ENCODE measurements at places on chromosomes 6 and 20. TPM values are rescaled to one million over a fixed set of nuclear protein-coding genes. Genes with fewer than 3 reads are reported as not detected.

The SLC35B2 gene
- 15.1 TPM for total RNA-seq

The OLIG3 gene
- not detected for total RNA-seq

The TRIM10 gene
- 1.4 TPM for total RNA-seq

The CYP39A1 gene
- 40.1 TPM for total RNA-seq

The PPP1R14C gene
- not detected for total RNA-seq

The TMEM200A gene
- 0.18 TPM for total RNA-seq

The PI16 gene
- total RNA-seq: not detected

The HLA-G gene
- total RNA-seq: not detected

The APCDD1L gene
- not detected for total RNA-seq

All from right lobe of liver (tissue), 6 donors.